Kidney capillary endothelial cell (primary cell): ENCODE measurements at places on chromosomes 4 and X.

- DNase-seq, result peak; percentile 4
Observed at GRCh38 chrX:95346856-95347255, 1337.8 kb upstream of the DIAPH2 start.

DNA sequence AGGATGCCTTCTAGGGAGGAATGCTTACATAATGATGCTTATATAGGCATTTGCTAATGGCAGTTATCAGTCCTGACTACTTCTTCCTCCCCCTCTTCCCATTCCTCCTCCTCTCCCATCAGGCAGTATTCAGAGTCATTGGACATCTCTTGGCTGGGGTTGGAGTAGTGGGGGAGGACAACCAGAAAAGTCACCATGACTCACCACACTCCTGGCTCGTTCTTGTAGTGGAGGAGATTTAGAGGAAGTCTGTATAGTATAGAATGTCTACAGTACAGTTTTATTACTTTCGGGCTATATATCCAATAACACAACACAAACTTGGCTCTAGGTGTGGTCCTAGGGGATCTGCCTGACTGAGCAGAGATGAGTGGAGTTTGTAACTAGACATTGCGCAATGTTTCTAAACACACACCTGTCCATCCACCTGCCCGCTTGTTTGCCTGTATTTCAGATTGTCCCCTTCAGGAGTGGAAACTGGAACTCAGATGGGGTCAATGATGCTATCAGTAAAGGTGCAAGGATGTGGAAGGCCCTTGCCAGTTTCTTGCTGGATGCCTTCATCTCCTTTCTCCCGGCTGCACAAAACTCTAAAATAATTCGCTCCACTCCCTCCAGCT, 27.9 kb upstream of the KIAA1210 start:
- peak; percentile 23 for DNase-seq

- no peak for DNase-seq
Observed at GRCh38 chrX:139930916-139931645, 1.8 kb downstream of the ATP11C start.

- DNase-seq, result no peak
Observed at GRCh38 chrX:8204169-8204935, 33.3 kb upstream of the VCX2 start.
